IPS-NIHi11 (cell line): ENCODE measurements at places on chromosomes 4 and X.

DNA sequence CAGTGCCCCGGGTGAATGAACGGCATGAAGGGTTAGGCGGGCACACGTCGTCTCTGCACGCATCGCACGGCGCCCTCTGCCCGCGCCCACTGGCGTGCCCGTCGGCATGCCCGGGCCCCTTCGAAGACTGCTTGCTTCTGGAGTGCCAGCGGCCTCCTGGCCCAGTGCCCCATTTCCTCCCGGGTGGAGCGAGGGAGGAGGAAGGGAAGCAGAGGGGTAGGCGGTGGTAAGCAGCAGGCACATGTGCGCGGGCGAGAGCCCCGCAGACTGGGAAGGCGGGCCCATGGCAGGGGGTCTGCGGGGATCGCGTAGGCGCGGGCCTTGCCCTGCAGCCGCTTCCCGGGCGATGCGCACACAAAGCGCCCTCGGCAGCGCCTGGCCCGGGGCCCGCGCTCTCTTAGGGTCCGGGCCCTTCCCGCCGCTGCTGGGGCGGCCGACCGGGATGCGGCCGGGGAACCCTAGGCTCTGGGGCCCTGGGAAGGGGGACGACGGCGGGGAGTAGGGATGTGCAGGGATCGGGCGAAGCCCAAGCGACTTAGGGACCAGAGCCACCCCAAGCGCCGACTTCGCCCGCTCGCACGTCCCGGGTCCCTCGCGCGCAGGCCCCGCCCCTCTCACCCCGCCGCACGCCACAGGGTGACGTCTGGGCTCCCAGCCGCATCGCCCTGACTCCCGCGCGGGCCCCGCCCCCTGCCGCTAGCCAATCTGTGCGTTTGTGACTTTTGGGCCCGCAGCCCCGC lies 866 bp upstream of the EMD start:
- DNase-seq: no peak

DNA sequence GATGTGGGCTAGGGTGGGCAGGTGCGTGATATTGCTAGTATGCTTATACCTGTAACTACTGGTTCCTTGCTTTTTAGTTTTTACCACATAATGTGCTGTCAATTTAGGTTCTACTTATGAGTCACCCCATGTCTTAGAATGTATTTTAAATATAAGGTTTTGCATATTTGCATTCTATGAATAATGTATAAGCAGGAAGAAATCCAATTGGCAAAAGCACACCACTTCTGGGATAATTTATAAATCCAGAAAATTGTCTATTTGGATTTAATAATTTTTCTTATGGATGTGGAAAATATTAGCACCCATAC lies 421.6 kb downstream of the PCDH7 start:
- no peak for DNase-seq

DNA sequence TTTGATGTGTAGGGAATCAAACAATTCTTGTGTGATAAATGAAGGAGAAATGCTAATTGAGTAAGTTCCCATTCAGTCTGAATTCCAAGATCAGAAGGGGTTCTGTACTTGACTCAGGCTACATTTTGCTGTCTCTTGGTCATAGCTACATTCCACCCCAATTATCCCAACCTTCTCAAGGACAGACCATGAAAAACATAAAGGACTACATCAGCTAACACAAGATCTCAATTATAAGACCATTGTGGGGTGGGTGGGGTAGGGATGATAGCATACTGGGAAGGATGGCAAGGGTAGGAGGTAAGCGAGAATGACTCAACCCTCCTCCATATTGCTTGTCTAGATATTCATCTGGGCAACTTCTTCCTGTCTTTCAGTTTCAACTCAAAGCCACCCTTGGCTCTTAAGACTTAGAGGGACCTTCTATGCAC lies 87.4 kb upstream of the ETNPPL start:
- no peak for DNase-seq

DNA sequence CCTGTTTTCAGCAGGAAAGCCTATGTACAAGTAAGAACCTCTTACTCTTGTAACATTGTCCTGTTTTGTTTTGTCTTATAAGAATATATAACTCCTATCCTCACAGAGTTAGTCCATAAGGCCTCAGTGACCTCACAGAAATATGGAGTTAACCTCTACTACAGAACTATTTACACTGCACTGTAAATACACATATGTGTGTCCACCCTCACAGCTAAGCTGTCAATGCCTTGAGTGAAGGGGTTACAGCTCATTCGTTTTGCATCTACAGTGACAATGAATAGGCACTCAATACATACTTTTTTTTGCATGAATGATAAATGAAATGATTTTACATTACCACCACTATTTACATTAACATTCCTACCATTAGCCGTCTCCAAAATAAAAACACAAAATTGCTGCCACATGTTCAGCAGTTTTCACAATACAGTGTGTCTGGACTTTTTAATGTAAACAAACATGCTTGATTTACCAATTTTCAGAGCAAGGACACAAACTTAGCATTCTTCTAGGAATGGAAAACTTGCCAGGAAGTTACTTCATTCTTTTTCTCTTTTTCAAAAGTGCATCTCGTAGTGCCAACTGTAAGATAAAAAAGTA lies 9.5 kb upstream of the NAAA start:
- no peak for DNase-seq

DNA sequence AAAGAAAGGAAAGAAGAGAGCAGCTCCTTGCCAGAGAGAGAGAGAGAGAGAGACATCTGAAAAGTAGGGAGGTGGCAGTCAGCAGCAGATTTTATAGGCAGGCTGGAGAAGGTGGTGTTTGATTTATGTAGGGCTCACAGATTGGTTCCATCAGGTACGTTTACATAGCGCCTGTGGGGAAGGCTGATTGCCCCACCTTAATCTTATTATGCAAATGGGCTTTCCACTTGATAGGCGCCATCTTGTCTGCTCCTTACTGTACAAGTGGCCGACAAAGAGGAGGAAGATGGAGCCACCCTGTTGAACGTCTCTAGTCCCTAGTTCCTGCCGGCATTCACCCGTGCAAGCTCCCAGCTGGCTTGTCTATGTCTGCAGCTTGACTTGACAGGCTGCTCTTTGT lies 49.1 kb upstream of the DHRSX start:
- no peak for DNase-seq

DNA sequence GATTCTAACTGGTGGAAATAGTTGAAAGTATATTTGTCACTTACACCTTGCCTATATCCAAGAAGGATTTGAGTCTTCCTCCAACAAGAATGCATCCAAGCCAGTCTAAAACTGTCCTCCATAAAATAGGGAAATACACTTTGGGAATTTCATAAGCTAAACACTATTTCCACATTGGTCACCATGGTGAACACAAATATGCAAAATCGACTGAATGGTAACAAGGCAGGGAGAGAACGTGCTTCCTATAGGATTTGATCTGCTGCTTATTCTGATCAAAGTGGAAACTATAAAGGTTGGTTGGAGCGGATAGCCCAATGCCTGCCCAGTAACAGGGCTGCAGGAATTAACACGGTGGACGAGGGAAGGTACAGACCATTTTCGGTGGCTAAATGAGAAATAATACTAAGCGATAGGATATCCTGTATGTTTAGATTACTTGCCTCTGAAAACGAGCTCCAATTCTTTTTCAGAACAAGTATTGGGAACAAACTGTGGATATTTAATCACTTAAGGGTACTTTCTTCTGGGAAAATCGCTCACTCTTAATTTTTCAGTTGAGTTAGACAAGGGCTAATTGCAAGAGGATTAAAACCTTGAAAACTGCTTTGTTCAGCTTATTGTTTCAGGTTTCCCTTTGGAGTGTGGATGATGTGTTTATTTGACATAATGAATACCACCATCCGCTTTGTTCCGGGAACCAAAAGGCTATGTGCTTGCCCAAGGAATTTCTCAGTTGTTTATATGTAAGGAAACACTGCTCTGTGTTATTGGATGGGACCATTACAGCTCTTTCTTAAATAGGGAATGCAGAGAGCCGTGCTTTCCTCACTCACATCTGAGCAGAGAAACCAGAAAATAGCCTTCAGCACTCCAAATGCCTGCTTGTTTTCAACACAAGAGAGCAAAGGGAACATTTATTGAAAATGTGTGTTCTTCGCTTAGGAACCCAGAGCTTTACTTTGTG lies 194.4 kb downstream of the CBR4 start:
- no peak for DNase-seq

- no peak for DNase-seq
These were observed 695.0 kb upstream of the HS3ST1 start for GRCh38 chr4:12123707-12124106.

GRCh38 chrX:106035064-106035463 lies 3.5 kb downstream of the SERPINA7 start:
- peak; percentile 22 for DNase-seq

- DNase-seq: no peak
These were observed 51.2 kb downstream of the ENPEP start for GRCh38 chr4:110527156-110527555.

- DNase-seq: no peak
These were observed 54.1 kb upstream of the GEMIN8 start for GRCh38 chrX:14083783-14084182.

- no peak for DNase-seq
These were observed 365.4 kb downstream of the PDHA2 start for GRCh38 chr4:96205143-96205936.

DNA sequence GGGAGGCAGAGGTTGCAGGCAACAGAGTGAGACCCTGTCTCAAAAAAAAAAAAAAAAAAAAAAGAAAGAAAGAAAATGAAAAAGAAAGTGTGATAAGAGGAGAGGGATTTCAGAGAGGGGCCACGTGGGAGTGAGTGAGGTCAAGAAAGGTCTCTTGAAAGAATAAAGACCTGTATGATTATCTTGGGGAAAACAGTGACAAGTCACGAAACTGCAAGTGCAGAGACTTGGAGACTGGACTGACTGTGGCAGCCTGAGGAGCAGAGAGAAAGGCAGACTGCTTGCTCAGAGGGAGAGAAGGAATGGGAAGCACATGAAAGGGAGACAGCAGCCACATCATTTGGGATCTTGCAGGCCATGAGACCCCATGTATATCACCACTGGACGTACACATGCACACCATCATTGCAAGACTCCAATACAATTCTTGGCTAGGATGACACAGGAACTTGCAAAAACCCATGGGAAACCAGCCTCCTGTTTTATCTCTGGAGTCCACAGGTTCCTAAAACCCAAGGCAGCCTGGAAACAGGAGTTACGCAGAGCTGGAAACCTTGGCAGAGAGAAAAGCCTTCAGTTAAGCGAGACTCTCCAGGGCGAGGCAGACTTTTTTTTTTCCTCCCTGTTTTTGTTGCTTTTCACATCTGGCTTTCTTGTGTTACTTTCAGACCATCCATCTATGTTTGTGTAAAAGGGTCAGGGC lies 207.0 kb upstream of the TBL1X start:
- no peak for DNase-seq

- DNase-seq: no peak
These were observed 406.1 kb downstream of the IQCM start for GRCh38 chr4:149409555-149409962.

GRCh38 chr4:66034671-66035070 lies 364.4 kb upstream of the EPHA5 start:
- DNase-seq: no peak

- DNase-seq: no peak
These were observed 19.1 kb downstream of the MAGED2 start for GRCh38 chrX:54826598-54826997.

GRCh38 chrX:130121505-130121800 lies 11.2 kb upstream of the ELF4 start:
- DNase-seq: no peak

DNA sequence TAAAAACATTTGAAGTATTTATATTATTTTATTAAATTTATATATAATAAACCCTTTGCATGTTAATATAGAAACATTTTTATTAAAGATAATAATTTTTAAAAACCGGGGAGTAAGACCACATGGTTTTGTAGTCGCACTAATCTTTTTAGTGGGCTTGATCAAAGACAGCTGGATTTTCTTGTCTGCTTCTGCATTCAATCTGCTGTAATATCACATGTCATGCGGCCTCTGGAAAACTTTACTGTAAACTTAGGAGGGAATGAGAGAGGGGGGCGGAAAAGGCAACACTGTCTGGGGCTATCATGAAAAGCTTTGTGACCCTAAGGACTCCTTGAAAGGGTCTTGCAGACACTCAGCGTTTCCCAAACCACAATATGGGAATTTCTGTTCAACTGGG lies 62.8 kb upstream of the NLGN4X start:
- no peak for DNase-seq

DNA sequence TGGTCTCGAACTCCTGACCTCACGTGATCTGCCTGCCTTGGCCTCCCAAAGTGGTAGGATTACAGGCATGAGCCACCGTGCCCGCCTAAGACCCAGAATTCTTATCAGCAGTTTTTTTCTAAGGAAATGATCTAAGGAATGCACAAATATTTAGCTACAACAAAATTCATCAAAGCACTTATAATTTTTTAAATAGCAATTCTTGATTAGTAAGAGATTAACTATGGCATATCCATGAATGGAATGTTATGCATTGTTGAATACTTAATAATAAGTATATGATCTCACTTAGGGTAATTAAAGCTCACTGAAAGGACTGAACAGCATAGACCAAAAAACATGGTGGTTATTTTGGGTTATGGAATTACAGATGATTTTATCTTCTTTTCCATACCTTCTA lies 18.4 kb downstream of the CENPU start:
- no peak for DNase-seq

DNA sequence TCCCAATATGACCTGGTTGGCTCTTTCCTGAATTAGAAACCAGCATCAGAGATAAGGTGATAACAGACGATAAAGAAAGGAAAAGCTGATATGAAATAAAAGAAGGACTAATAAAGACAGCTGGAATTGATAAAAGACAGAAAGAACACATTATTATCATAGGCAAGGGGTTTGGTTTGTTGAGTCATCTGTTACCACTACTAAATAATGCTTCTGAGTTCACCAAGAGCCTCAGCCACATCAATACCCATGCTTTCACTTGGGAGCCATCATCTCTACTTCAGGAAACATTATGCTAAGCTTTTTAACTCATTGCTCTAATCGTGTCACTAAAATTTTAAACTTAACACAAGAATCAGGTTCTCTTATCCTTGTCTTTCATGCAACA lies 27.6 kb downstream of the ANXA5 start:
- DNase-seq: no peak

DNA sequence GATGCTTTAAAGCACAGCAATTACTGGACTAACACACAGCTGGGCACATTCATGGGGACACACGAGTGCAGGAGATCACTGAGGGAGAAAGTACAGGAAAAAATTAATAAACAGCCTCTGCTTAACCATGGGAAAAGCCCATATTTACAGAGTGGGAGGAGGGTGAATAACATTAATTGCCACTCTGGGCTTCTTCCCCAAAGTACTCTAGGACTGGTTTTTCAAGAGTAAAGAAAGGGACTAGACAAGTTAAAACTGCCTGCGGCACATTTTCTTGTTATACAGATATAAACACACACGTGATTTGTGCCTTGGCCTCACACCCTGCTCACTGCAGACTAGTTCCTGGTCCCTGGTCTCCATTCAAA lies 179.7 kb upstream of the TET2 start:
- DNase-seq: no peak

- DNase-seq: no peak
These were observed 106.3 kb upstream of the BOD1L1 start for GRCh38 chr4:13733817-13734216.

- peak; percentile 61 for DNase-seq
These were observed 91.7 kb upstream of the CXorf66 start for GRCh38 chrX:140057001-140057411.

DNA sequence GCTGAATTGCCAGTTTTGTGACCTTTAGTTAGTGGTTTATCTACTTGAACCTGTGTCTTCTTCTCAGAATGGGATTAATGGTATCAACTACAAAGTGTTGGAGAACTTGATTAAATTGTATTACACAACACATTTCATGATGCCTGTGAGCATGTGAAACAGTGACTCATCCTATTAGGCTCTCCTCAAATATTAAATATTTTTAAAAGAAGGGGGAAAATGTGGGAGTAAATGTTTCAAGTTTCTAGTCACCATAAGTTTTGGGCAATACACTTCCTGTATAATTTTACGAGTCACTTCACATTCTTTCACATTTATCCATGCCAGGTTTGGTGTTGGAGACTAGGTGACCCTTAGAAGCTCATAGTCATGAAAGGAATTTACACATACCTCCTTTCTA lies 147.0 kb downstream of the HS3ST1 start:
- DNase-seq: no peak
